ENCODE measurements at places on chromosomes 6 and 20.

- DNase-seq: no peak
These were observed 93.4 kb upstream of the NXT1 start for GRCh38 chr20:23257106-23257761.

DNA sequence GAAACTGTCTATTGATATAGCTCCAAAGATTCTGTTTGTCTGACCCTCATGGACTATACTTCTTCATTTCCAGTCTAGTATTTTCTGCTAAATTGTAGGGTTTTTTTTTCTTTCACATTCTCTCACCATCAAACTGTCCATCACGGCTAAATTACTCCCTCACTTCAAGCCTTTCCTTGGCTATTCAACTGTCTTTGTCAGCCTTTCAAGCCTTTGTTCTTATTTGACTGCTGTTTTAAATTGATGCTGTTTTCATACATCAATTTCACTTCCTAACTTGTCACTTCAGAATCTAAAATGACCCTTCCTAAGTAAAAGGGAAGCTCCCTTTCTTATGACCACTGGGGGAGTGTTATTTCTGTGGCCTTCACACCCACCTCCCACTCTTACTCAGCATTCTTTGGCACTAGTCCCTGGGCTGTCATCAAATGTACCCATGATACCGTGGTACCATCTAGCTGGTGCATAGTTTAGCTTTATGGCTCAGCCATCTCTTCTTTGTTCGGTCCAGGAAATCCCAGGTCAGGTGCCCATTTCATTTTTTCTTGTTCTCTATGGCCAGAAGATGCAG, 8.6 kb downstream of the GJA1 start:
- no peak for DNase-seq

DNA sequence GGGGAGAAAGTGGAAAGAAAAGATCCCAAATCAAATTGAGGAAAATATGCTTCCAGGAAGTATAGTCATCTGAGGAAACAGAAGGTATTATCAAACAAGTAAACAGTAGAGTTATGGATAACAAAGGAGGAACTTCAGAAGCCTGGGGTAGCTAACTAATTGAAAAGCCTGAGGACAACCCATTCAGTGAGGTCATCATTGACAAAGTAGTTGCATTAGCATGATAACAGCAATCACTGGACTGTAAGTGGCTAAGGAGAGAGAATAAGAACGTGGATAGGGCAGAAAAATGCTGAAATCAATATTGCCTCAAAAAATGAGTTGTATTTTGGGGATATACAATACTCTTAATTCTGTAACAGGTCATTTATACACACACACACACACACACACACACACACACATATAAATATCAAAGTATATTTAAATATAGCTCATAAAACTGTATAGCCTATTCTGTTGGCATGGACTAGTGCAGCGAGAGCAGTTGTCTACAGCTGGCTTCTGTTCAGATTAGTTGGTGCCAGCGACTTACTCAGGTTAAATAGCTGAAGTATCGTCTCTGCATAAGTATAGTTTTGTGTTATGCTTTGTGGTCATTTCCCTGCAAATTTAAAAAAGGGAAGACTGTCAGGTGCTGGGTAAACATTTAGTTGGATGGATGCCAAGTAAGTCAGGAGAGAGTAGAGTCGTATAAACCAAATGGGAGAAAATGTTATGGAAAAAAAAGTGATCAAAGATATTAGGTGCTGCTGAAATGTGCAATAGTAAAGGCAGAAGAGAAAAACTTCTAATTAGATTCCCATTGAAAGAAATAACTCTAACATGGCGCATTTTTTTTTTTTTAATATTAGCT, 33.8 kb upstream of the CTAGE9 start:
- no peak for DNase-seq

DNA sequence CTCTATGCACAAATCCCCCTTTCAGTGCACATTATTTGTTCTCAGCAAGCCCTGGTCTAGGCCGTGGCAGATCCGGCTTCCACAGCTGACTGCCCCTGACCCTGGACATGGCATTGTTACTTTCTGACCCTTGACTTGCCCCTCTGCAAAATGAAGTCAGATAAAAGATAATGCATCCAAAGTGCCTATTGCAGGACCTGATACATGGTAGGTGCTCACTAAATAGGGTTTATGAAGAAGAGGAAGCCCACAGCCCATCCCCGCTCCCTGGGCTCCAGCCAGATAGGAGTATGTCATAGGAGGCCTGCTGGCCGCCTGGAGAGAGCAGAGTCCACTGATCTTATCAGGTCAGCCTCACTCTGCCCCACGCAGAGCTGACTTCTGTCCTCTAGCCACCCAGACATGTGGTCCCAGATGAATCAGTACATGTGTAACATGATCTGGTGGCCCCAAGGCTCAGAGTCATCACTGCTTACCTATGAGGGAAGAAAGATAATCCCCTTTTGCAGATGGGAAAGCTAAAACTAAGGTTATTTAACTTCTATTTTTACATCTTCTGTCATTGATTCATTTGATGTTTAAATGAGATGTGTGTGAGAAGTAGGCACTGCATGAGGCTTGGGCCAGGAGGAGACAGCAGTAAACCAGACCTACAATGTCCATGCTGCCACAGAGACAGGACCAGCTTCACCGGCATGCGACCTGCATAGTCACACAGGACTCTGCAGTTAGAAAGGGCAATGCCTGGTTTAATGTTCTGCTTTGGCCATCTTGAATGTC, 20.4 kb downstream of the MAFB start:
- DNase-seq: no peak

DNA sequence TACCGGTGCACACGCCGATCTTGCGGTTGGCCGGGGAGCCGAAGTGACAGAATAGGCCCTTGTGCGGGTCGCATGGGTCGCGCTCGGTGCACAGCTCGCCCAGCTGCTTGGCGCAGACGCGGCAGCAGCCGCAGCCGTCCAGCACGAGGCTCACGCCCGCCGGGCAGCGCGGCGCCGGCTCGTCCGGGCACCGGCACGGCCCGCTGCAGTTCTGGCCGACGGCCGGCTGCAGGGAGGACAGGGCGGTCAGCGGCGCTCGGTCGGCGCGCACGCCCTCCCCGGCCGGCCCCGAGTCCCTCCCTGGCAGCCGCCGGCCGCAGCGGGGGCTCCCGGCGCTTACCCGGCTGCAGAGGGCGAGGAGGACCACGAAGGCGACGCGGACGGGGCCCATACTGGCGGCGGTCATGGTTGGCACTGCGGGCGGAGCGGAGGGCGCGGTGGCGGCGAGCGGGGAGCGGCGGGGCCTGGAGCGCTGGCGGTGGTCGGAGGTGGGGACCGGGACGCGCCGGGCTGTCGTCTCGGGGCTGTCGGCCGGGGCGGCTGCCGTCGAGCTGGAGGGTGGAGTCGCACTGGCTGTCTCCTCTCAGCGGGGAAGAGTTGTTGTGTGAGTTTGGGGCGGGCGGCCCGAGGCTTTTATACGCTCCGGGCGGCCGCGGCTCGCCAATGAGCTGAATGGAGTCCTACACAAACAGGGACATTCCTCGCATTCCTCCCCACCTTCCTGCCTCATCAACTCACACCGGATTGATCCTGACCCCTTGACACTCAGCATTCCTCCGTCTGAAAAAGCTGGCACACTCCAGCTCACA, at the start of gene CCN2:
TSS of gene CCN2 (minus strand) at position 606 of the 809 bp plus-strand sequence. CDS start at position 406, 200 bp downstream.
- peak; percentile 86 for DNase-seq

- peak; percentile 27 for DNase-seq
These were observed 735.1 kb upstream of the MARCKS start for GRCh38 chr6:113122060-113122459.

DNA sequence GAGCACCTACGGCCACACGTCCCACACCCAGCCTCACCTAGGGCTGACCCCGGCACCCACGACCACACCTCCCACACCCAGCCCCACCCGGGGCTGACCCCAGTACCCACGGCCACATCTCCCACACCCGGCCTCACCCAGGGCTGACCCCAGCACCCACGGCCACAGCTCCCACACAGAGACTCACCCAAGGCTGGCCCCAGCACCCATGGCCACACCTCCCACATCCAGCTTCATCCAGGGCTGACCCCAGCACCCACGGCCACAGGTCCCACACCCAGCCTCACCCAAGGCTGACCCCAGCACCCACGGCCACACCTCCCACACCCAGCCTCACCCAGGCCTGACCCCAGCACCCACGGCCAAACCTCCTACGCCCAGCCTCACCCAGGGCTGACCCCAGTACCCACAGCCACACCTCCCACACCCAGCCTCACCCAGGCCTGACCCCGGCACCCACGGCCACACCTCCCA, 36.7 kb downstream of the NINL start:
- no peak for DNase-seq

GRCh38 chr6:28235912-28236452, 10.9 kb downstream of the ZSCAN9 start:
- no peak for DNase-seq

DNA sequence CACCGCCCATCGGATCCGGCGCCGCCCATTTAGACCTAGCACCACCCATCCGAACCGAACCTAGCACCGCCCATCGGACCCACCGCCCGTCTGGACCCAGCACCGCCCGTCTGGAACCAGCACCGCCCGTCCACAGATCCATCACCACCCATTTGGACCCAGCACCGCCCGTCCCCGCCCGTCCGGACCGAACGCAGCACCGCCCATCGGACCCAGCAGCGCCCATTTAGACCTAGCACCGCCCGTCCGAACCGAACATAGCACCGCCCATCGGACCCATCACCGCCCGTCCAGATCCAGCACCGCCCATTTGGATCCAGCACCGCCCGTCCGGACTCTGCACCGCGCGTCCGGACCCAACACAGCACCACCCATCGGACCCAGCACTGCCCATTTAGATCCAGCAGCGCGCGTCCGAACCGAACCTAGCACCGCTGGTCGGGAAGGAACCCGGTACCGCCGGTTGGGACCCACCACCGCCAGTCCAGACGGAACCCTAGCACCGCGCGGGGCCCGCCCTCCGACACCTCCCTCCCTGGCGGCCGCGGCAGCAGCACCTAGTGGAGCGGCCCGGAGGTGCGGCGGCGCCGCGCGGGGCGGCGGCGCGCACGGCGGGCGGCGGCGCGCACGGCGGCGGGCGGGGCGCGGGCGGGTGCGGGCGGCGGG, 348 bp upstream of the AFDN start:
- peak; percentile 36 for DNase-seq

GRCh38 chr20:12019715-12020114, 102.0 kb downstream of the BTBD3 start:
- no peak for DNase-seq

DNA sequence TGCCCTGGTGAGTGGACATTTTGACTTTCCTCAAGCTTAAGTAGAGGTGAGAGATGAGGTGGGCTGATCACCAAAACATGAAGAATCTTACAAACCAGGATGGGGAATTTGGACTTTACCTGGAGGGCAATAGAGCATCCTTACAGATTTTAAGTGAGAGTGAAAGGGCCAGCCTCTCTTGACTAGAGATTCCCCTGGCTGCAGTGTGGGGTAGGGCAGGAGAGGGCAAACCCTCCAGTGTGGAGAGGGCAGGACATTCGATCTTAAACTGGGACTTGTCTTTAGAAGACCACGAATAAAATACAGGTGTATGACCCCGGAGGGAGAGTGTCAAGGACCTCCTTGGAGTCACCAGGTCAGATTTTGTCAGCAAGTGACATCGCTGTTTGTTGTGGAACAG, 105.1 kb downstream of the SNAP25 start:
- no peak for DNase-seq

DNA sequence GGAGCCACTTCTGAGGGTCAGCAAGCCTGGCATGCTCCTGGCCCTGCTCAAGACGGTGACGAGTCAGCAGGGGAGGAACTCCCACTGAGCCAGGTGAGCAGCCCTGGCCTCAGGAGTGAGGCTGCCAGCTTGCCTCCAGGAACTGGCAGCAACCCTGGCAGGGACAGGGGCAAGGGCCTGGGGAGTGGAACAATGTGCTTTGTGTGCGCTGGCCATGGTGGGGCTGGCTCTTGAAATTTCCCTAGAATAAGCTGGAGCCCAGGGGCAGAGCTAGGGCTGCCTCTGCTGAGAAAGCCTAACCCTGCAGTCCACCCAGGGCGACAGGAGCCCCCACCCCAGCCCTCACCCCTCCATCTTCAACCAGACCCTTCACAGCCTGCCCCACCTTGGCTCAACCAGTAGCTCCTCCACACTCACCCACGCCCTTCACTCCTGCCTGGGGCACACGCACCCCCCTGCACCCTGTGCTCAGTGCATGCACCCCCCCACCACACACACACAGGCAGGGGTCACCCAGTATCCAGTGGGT, 88.0 kb downstream of the MRPL14 start:
- no peak for DNase-seq

DNA sequence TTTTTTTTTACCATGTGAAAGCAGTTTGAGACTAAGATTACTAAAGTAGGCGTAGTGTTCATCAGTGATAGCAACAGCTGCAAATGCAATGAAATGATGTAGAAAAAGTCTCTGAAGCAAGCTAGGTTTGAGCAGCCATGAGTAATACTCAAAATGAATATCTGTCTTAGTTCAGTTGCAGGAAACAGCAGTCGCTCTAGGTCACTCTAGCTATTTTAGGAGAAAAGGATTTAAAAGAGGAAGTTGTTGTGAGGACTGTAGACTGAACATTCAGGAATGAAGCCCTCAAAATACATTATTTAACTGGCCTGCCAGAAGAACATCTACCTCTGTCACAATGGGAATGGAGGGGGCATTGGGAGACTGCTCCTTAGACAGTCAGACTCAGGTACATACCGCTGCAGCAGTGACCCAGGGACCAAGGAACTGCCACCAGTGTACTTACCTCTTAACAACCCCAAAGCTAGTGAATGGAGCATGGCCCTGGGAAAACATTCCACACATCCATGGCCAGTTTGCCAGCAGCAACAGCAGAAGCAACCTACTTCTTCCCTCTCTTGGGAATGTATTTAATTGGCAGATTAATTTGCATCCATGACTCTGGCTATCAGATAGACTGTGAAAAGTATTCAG, 243.0 kb upstream of the KHDRBS2 start:
- no peak for DNase-seq

- no peak for DNase-seq
These were observed 451.7 kb downstream of the GRIK2 start for GRCh38 chr6:101845172-101845571.

GRCh38 chr6:15519681-15520080, 143.1 kb downstream of the DTNBP1 start:
- DNase-seq: no peak

DNA sequence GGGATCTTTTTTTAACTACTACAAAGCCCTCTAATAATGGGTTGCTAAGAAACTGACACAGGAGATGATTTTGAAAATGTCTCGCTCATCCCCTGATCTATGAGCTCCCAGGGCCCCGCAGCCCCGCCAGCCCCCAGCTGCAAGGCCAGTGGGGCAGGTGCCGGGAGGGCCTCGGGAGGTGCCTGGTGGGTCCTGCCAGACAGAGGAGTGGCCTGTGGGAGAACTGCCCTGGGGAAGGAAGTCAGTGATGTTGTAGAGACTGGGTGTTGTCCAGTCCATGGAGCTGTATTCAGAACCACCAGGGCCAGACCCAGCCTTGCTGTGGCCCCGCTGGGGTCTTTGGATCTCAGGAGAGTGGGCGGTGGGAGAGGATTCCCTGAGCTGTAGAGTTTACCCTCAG, 258.7 kb downstream of the TAF4 start:
- DNase-seq: no peak
